ENCODE measurements at places on chromosomes 2 and 18.

DNA sequence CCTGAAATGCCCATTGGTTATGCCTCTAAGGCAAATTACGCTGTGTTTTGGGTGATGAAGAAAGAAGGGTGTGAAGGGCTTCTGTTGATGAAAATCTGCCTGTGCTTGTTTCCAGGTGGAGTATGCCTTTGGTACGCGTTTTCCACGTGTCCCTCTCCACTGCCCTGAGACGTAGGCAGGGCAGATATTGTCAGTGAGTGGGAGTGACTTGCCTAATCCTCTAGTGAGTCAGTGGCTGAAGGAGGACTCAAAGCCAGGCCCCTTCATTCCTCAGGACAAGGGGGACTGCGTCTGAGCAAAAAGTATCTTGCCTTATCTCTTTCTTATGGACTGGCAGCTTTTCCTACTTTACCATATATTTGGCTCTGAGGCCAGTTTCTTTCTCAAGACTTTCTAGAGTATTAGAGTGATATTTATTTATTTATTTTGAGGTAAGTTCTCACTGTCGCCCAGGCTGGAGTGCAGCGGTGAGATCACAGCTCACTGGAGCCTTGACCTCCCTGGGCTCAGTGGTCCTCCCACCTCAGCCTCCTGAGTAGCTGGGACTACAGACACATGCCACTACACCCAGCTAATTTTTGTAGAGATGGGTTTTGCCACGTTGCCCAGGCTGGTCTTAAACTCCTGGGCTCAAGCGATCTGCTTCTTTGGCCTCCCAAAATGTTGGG is 10.2 kb downstream of the RALB start:
- no peak for DNase-seq

- no peak for DNase-seq
These were observed 229.9 kb downstream of the TFCP2L1 start for GRCh38 chr2:121055088-121055487.

GRCh38 chr2:145090841-145091761 is 571.2 kb upstream of the ZEB2 start:
- DNase-seq = no peak

- peak; percentile 35 for DNase-seq
These were observed 79.0 kb downstream of the TTC21B start for GRCh38 chr2:165874445-165875039.

- no peak for DNase-seq
These were observed 247.4 kb upstream of the FN1 start for GRCh38 chr2:215683295-215683694.

DNA sequence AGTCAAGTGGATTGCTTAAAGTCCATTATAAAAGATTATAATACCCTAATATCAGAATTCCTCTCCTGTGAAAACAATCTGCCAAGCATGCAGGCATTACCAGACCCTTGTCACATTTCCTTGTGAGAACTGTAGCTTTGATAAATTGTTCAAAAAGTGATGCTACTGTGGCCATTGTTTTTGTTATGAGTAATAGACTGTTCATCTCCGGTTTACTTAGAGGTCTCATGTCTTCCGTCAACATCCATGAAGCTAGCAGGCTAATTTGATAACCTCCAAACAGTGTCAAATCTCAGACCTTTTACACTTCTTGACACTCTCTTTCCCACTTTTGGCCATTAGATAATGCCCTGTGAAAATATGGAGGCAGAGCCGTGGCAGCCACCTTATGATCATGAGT is 342.7 kb downstream of the CPS1 start:
- no peak for DNase-seq

- no peak for DNase-seq
These were observed 101.8 kb downstream of the ASAP2 start for GRCh38 chr2:9308186-9308955.
